Activated B cell treated with CpG ODN at 0.5 μM for 24 hours (primary cell): ENCODE measurements at places on chromosomes 12 and 14.

DNA sequence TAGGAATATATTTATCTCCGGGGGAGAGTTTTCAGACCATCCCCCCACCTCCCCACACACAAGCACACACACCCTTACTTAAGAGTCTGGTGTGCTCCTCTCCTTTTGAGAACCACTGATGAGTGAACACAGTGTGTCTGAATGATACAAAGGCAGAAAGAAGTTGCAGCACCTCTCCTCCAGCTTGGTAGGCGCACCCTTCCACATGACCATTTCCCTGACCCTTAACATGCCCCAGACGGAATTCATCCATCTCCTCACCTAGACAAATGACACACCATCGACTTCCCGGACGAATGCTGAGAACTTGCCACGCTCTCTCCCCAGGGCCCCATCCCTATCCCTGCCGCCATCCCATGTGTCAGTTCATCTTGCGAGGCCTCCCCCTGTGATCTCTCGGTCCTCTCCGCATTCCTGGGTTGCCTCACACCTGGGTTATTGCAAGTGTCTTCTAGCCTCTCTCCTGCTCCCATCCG is 3.9 kb downstream of the TNFRSF1A start:
- DNase-seq = no peak

DNA sequence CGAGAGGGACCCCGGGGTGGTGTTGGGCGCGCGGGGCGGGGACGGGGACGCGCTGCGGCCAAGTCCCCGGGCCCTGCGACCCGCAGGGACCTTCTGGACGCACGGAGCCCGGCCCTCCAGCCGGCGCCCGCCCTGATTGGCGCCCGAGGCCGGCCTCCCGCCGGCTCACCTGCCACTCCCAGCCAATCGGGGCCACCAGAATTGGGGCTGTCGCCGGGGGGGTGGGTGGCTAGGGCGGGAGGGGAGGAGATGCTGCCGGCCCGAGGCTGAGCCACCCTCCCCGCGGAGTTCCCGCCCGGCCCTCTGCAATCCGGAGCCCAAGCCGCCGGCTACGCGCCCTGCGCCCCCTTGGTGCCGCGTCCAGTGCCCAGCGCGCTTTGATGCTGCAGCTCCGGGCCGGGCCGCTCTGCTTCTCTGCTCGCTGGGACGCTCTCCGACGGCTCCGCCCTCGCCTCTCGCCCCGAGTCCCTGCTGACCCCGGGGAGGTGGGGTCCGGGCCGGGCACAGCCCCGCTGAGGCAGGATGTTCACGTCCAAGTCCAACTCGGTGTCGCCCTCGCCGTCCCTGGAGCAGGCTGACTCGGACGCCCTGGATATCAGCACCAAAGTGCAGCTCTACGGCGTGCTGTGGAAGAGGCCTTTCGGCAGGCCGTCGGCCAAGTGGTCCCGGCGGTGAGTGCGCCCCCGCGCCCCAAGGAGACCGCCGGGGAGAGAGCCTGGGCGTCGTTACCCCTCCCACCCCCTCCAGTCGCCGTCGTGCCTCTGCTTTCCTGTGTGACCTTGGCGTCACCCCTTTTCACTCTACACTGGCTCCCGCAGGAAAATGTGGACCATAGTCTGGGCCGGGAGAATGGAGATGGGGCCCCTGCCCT is at the start of gene PLEKHD1:
TSS of gene PLEKHD1 (plus strand) at position 285 of the 871 bp plus-strand sequence. CDS start at position 523, 238 bp downstream.
- DNase-seq = no peak

- DNase-seq = no peak
These were observed 6.7 kb upstream of the DAAM1 start for GRCh38 chr14:59181791-59182190.

DNA sequence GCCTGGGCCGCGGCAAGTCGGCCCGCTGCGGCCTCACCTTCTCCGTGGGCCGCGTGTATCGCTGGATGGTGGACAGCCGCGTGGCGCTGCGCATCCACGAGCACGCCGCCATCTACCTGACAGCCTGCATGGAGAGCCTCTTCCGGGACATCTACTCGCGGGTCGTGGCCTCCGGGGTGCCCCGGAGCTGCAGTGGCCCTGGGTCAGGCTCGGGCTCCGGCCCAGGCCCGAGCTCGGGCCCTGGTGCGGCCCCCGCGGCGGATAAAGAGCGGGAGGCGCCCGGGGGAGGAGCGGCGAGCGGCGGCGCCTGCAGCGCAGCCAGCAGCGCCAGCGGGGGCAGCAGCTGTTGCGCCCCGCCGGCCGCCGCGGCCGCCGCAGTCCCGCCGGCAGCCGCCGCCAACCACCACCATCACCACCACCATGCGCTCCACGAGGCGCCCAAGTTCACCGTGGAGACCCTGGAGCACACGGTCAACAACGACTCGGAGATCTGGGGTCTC is 226.2 kb upstream of the CRY1 start:
- DNase-seq = no peak

- no peak for DNase-seq
These were observed 2.8 kb upstream of the CD4 start for GRCh38 chr12:6786416-6787094.

GRCh38 chr12:128228581-128228980 is 38.4 kb upstream of the TMEM132C start:
- no peak for DNase-seq

- DNase-seq = no peak
These were observed 4.5 kb downstream of the TBX3 start for GRCh38 chr12:114679452-114679875.

DNA sequence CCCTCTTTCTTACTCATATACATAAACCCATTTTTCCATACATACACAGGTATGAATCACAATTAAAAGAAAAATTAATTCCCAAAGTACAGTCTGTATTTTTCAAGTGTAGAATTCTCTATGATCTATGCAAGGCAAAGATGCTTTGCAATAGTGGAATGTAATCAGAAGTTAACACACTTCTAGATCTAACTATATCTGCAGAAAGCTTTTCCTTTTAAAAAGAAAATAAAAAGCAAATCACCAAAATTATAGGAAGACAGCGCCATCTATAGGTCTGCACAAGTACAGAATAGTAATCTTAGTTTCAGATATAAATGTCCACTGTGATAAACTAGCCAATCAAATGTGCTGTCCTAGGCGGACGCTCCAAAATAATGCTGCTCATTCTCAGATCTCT is 22.0 kb downstream of the SLC25A21 start:
- no peak for DNase-seq

DNA sequence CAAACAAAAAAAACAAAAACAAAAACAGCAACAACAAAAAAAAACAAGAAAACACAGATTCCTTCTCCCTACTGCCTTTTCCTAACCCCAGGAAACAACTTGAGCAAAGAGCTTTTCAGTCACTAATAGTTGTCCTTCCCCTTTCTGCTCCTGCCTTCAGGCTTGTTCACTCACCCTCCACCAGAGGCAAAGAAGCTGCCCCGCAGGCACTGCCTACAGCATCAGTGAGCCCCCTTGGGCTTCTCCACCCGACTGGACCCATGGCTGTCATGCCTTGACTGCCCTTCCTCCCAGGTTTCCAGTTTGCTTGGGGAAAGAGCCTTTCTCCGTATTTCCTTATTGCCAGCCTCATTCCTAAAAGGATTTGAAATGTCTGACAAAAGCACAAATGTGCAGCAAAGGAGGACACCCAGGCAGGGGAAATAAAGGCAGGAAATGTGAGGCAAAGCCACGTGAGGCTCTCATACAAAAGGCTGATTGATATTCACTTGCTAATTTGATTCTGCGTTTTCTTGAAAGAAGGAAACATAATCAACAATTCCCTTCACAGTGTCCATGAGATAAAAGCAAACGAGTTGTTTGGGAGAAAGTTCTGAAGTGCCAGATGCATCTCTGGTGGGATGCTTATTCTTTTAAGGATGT is 85.7 kb downstream of the GPATCH2L start:
- DNase-seq = no peak

DNA sequence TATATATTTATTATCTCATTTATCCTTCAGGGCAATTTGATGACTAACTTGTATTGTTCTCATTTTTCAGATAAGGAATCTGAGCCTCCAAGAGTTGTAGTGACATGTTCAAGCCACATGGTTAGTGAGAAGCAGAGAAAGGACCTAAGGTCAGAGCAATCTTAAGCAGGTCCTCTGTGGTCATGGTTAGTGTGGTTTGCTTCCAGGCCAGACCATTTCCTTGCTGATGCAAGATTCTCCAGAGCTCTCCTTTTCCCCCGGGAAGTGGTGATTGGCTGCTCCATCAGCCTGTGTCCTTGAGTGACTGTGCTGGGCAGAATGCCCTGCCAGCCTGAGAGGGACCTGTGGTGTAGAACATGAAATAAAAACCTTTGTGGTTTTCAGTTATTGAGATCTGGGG is 141.3 kb downstream of the KTN1 start:
- DNase-seq = no peak

DNA sequence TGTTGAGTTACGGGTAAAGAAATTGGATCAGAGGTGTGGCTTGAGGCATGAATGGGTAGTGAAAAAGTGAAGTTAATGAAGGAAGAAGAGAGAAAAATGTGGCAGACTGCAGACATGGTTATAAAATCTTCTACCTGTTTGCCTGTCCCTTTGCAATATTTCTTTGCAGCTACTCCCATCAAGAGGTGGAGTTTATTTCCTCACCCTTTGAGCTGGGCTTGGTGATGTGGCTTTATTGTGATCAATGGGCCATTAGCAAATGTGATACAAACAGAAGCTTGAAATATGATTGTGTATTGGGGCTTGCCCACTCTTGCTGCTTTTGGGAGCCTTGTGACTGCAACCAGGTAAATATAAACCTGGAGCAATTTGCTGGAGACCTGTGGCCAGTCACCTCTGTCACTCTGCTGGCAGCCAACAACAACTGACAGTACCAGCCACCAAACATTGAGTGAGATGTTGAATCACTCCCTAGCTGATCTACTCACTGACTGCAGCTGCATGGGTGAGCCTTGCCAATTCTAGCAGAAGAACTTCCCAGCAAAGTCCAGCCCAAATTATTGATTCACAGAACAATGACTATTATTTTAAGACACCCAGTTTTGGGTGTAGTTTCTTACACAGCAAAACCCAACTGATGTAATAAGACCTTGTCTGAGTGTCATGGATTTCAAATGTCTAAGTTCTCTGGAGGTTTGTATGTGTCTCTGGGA is 151.0 kb upstream of the ATP2B1 start:
- no peak for DNase-seq

GRCh38 chr12:115740586-115741155 is 536.8 kb downstream of the MED13L start:
- DNase-seq = no peak

- DNase-seq = no peak
These were observed 59.4 kb upstream of the VSX2 start for GRCh38 chr14:74179856-74180255.

- DNase-seq = no peak
These were observed 34.4 kb upstream of the CIPC start for GRCh38 chr14:77063571-77064171.

DNA sequence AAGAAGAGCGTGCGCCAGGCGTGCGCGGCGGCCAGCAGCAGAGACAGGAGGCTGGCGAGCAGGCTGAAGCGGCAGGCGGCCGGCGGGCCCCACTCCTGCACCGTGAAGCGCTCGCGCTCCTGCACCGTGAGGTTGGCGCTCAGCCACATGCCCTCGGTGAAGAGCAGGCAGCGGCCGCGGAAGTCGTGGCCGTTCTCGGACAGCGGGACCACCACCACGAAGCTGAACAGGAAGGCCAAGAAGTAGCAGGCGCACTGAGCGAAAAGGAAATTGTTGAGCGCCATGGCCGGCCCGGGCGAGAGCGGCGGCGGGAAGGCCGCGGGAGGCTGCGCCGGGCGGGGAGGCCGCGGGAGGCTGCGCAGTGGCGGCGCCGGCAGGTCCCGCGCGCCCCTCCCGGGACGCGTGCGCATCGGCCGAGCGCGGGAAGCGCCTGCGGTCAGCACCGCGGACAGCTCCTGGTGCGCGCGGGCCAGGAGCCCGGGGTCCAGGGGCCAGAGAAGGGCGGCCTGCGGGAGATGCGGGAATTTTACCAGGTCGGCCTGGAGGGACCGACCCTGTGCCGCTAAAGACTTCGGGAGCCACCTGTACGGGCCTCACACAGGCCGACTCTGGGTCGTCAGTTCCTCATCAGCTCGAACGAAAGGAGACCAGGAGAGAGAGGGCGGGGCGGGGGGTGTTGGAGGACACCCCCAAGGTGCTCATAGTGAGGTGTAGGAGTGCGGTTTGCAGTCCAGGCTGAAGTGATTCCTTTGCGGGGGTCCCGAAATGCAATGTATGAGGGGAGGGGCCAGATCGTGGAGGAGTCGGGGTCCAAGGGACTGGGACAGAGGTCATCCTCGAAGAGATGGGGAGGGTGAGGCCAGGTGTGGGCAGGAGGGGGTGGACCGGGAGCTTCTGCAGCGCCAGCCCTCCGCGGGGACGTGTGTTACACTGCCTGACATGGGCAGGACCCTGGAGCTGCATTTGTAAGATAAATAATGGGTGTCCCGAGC is at the start of gene TMEM179:
TSS of gene TMEM179 (minus strand) at position 315 of the 992 bp plus-strand sequence. CDS start at position 284, 31 bp downstream.
- DNase-seq = no peak

- DNase-seq = no peak
These were observed 160.2 kb downstream of the DAD1 start for GRCh38 chr14:22428700-22429291.

DNA sequence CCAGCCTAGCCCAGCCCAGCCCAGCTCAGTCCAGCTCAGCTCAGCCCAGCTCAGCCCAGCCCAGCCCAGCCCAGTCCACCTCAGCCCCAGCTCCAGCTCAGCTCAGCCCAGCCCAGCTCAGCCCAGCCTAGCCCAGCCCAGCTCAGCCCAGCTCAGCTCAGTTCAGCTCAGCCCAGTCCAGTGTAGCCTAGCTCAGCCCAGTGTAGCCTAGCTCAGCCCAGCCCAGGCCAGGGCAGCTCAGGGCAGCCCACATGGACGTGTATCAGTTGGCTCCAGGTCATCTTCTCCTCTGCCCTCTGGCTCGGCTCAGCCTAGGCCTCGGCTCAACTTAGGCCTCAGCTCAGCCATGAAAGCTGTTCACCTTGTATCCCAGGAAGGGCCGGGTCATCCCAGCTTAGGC is 64.7 kb downstream of the TMEM121 start:
- peak; percentile 19 for DNase-seq

GRCh38 chr12:124309231-124309630 is 14.3 kb downstream of the RFLNA start:
- no peak for DNase-seq

DNA sequence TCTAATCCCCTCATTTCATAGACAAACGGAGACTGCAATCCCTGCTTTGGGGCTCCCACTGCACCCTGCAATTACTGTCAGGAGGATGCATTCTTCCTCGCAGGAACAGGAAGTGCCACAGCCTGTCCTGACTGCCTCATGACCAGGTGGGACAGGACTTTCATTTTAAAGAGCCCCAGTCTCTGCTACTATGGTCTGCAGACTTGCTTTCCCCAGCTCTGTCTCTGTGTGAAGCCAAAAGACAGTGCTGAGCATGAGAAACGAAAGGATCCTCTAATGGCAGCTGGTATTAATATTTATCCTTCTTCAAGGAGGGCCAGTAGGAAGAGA is 60.0 kb upstream of the PNMA1 start:
- DNase-seq = no peak

GRCh38 chr12:53217931-53218307 is 10.9 kb upstream of the ITGB7 start:
- DNase-seq = no peak
